Effector memory CD4-positive, alpha-beta T cell (primary cell): ENCODE measurements at places on chromosomes 2 and 18.
A peak's percentile ranks its signal among the peaks of the same experiment; 100 is the strongest.

- DNase-seq: peak; percentile 39
Measured at GRCh38 chr2:96138179-96139145, at the start of gene ASTL. Gene ASTL, minus strand, starts transcription at chr2:96138502. Its CDS starts 66 bp downstream, at chr2:96138436.

DNA sequence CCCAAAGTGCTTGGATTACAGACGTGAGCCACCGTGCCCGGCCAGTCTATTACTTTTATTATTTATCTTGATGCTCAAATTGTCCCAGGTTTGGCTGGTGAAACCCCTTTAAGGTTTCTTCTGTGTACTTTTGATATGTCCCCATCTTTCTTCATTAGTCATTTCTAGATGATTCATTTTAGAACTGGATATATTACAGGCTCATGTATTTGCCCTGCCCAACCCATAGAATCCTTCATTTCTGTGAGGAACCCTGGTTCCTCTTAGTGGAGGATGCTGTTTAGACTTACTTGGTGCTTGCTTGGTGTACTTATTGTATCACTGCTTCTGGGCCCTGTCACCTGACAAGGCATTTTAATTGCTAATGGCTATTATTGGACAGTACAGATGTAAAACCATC is 40.1 kb downstream of the KCMF1 start:
- DNase-seq: no peak

DNA sequence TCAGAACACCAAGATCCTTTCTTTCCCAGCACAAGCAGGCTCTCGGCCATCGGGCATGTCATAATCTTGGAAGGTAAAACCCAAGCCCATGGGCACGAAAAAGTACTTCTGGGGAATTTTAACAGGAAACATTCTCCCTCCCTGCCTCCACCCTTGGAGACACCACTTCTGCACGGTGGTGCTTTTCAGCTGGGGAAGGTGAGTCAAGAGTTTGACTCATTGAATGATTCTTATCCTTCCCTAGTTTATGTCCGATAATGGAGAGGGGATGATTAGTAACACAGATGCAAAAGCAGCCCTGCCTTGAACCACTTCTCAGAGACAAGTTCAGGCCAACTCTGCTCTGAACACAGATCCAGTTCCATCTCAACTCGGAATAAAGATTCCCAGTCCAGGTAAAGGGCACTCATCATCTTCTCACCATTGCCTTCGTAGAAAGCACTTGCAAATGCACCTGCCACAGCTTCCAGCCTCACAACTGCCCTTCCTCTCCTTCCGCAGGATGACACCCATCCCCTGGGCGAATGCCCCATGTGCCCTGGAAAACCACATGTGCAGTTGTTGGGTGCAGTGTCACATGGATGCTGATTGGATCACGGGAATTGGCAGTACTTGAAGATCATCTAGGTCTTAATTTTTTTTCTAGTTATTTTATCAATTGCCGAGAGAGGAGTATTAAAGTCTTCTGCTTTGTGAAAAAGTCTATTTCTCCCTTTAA is 136.2 kb downstream of the PXDN start:
- DNase-seq: no peak

GRCh38 chr2:227884511-227884947 is 13.1 kb downstream of the DAW1 start:
- DNase-seq: peak; percentile 48

- no peak for DNase-seq
Measured at GRCh38 chr18:39624961-39625360, 2059.4 kb upstream of the CELF4 start.

DNA sequence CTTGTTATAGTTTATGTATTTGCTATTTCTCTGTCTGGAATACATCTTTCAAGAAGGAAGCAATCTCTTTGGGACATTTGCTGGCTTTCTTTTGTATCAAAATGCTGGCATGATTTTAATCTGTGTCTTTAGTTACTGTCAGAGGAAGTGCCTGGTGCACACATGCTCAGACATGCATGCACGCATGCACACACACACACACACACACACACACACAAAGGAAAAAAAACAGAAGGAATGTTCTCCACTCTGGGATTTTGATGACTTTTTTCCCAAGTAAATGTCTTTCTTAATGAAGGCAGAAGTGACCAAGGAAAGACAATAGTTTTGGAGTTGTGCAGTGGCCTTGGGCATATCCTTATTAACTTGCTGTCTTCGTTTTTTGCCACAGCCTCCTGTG is 6.7 kb downstream of the GNAL start:
- no peak for DNase-seq

DNA sequence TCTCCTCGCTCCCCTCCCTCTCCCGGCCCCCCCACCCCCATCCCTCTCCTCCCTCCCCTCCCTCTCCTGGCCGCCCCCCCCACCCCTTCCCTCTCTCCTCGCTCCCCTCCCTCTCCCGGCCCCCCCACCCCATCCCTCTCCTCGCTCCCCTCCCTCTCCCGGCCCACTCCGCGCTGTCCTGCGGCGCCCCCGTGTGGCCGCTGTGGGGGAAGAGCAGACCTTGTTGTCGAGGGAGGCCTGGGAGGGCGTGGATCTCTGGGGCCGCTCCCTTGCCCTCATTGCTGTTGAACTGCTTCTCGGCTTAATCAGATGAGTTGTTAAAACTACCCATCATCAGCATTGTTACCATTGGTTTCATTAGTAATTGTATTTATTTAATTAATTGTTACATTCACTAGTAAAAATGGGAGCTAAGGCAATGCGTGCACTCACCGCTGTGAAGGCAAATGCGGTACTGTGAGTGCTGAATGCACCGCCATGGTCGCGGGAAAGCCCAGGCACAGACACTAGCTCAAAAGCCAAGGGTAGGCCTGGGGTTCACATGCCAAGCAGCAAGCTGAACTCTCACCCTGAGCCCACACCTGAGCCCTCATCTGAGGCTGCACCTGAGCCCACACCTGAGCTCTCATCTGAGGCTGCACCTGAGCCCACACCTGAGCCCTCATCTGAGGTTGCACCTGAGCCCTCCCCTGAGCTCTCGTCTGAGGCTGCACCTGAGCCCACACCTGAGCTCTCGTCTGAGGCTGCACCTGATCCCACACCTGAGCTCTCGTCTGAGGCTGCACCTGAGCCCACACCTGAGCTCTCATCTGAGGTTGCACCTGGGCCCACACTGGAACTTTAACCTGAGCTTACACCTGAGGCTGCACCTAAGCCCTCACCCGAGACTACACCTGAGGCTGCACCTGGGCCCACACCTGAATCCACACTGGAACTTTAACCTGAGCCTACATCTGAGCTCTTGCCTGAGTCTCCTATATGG is 8.8 kb downstream of the RTP5 start:
- peak; percentile 52 for DNase-seq

DNA sequence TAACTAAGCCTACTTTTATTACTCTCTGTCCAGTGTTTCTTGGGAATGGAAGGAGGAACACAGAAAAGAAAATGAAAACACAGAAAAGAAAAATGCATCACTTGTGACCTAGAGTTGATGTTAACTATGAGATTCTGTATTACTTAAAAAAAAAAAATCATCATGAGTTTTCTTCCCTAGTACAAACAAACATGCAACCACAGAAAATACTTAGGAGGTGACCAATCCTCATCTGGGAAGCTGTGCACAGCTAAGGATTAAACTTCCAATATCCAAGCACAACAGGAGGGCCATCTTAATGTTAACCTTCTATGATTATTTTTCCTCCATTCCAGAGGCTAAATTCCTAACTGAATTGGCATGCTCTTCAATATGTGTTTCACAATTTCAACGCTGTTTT is 1140.4 kb downstream of the LRP1B start:
- DNase-seq: no peak

- DNase-seq: no peak
Measured at GRCh38 chr2:169393068-169393590, 30.8 kb upstream of the LRP2 start.

GRCh38 chr2:233380132-233380895 is 26.0 kb downstream of the DGKD start:
- no peak for DNase-seq

GRCh38 chr2:215403441-215404347 is 32.2 kb downstream of the FN1 start:
- no peak for DNase-seq

DNA sequence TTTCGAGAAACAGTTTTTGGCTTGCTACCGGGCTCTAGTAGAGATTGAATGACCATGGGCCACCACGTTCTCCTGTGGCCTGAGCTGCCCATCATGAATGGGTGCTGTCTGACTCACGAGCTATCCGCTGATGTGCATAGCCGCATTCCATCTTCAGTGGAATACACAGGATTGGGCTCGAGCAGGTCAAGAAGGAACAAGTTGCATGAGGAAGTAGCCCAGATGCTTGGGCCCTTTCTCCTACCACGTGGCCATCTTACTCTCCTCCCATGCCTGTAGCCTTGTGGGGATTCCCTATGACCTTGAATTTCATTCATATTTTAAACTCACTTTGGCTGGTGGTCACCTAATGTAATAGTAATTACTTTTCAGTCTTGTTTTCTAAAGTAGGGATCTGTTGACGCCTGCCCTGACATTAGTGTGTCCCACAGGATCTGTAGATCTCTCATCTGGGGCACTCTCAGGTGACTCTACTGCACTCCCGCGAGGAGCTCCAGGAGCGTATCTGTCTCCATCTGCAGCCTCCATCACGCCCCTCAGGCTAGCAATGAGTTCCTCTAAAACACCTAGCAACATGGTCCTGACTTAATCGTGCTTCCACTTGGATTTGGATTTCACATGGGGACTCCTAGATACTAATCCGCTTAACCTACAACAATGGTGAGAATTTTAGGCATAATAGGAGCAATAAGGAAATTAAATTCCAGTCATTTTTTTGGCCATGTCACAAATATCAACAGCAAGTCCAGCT is 67.8 kb downstream of the PSMG2 start:
- no peak for DNase-seq

DNA sequence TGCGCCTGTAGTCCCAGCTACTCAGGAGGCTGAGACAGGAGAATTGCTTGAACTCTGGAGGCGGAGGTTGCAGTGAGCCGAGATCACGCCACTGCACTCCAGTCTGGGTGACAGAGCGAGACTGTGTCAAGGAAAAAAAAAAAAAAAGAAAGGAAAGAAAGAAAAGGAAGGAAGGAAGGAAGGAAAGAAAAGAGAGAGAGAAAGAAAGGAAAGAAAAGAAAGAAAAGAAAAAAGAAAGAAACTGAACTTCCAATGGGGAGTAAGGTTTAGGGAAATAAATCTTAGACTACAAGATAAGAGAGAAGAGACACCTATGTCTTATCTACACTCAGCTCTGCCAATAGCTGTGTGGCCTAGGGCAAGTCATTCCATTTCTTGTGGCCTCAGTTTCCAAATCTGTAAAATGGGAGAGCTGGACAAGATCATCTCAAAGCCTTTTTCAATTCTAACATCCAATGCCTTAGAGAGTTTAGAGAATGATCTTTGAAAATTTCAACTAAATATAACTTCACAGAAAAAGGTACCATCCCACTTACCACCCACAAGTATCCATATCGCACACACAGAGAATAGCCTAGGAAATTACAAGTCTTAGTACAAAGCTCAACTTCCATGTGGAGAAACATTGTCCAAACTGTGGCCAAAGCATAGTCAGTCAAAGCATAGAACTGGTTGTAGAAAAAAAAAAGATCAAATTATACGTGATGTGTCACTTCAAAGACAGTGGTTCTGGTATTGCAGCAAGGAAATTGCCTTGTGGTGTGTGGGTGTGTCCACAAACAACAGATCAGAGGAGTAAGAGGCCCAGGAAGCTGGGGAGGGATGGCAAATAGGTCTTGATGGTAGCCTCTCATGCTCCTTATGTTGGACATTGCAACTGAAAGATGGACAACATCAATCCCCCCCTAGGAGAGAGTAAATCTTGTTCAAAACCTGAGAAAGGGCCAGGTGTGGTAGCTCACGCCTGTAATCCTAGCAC is 42.4 kb downstream of the SLC14A2 start:
- no peak for DNase-seq

- DNase-seq: no peak
Measured at GRCh38 chr2:2102866-2103653, 228.0 kb downstream of the MYT1L start.

DNA sequence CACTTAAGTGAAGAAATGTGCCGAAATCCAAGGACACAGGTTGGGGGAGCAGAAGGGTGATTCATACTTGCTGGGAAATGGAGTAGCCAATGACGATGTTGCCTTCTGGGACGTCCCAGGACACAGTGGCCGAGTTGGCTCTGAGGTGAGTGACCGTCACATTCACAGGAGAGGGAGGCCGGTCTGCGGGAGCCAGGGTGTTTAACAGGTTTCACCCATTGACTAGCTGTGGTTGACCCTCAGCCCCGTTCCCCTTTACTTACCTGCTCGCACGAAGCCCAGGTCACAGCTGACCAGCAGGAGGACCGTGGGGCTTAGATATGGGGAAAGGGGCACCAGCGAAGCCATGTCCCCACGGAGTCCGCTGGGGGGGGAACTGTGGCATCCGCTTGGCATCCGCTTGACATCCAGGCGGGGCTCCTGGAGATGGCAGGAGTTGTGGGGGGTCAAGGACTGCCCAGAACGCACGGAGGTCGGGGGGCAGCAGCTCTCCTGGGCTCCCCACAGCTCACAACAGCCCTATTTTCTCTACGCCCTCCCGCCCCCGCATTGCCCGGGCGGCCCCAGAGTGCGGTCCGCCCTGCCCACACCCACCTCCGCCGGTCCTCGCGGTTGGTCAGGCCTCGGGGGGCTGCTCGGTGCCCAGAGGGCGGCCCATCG is 586 bp downstream of the FNDC4 start:
- no peak for DNase-seq

DNA sequence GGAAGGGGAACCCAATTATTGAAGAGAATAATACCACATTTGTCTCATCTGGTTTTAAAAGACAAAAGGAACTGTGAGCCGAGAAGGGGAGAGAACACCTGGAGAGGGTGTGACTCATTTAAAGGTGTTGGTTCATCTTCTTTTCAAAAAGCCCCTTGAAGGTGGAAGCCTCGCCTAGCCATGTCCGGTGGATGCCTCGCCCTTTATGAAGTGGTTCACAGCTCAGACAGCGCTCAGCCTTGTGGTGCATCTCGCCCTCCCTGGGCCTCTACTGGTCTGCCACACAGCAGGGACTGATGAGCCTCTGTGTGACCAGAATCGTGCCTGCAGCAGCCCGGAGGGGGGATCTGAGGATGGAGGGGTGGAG is 290.0 kb upstream of the CXCR4 start:
- DNase-seq: no peak

DNA sequence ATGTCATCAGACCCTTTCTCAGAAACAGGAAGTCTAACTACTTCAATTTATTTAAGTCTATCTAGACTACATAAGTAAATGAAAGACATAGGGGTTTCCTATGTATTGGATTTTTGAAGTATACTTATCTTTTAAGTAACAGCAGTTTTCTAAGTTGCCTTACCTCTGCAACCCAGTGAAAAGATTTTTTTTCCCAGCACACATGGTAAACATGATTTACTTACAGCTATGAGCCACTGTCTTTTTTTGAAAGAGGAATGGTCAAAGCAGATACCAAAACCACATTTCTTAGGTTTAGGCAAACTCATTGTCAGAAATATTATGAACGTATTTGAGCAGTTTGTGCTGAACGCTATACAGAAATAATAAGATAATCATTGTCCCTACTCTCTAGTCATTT is 78.7 kb upstream of the OTX1 start:
- DNase-seq: no peak

DNA sequence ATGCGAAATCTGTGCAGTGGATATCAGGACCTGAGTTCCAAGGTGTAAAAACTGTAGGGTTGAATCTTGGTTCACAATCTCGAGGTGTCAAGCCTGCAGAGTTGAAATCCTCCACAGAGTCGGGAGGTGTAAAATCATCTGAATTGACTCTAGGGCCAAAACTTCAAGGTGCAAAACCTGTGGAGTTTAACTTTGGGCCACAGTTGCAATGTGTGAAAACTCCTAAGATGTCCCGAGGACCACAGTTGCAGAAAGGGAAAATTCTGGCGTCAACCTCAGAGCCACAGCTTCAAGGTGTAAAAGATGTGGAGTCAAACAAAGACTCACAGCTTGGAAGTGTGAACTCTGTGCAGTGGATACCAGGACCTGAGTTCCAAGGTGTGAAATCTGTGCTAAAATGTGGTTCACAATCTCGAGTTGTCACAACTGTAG is 9.8 kb upstream of the ZNF512 start:
- DNase-seq: no peak
